ENCODE measurements at places on chromosomes 6 and 20.
A peak's percentile ranks its signal among the peaks of the same experiment; 100 is the strongest.

DNA sequence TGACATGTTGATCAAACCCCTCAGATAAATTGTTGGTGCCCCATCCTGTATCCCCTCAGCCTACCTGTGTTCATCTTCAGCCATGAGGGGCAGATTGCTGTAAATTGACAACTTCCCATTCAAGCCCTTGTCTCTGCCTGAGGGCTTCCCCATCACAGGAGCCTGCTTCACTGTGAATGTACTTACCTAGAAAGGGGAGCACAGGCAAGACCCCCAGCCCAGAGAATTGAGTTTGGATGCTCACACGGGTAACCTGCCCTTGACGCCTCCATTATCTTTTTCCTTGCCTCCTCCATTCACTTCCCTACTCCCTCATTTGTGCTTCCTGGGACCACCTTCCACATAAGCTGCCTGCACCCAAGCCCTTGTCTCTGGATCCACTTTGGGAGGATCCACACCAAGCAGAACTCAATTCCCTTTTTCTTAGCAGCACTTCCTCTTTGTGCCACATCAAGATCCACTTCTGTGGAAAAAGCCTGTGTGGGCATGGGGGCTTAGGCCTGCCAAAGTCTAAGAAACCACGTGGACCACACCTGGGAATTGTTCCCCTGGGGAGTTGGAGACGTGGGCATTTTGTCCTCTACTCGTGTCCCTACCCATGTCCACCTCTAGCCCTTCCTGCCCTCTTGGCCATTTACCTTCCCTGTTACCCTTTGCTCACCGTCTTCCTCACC is 103.4 kb upstream of the FOXA2 start:
- no peak for DNase-seq
- H3K36me3 ChIP-seq = no peaks in the 10 kb centered on the region
- no peak overlapping the region for H3K27ac ChIP-seq
- peaks cover 2% of the 10 kb centered on the region for H3K27me3 ChIP-seq
- H3K4me3 ChIP-seq = no peak overlapping the region

GRCh38 chr6:158468666-158469065 is 91.2 kb upstream of the TMEM181 start:
- no peak overlapping the region for H3K27ac ChIP-seq
- H3K36me3 ChIP-seq = peaks cover 41% of the 10 kb centered on the region
- no peak overlapping the region for H3K4me3 ChIP-seq
- DNase-seq = no peak

GRCh38 chr6:168666170-168666569 is 225.2 kb downstream of the SMOC2 start:
- H3K4me3 ChIP-seq = no peak overlapping the region
- H3K4me1 ChIP-seq = no peaks in the 10 kb centered on the region
- H3K36me3 ChIP-seq = no peaks in the 10 kb centered on the region
- H3K27ac ChIP-seq = no peak overlapping the region

- DNase-seq = no peak
- peaks cover under 1% of the 10 kb centered on the region for H3K27me3 ChIP-seq
- H3K4me1 ChIP-seq = peaks cover 9% of the 10 kb centered on the region
- peaks cover 14% of the 10 kb centered on the region for H3K36me3 ChIP-seq
- H3K27ac ChIP-seq = no peak overlapping the region
These were observed 4.9 kb upstream of the RPL10A start for GRCh38 chr6:35463292-35463691.

GRCh38 chr6:134199848-134200606 is 117.9 kb downstream of the SGK1 start:
- H3K36me3 ChIP-seq = no peaks in the 10 kb centered on the region
- DNase-seq = no peak
- H3K4me3 ChIP-seq = no peak overlapping the region
- no peak overlapping the region for H3K27ac ChIP-seq

DNA sequence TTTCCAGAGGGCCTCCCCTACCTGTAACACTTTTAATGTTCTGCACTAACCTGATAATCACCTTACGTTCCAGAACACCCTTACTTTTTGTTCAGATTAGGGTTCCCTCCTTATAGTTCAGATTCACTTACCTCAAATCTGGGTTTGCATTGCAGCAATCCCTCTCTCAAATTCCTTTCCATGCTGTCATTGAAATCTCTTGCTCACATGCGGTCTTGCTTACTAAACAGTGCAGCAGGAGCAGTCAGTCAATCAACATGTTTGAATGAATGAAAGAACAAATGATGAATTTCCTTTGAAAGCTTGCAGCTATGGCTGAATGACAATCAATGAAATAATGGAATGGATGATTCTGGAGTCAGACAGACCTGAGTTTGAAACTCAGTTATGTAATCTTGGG is 200.1 kb downstream of the HIVEP2 start:
- H3K27me3 ChIP-seq = peaks cover 2% of the 10 kb centered on the region
- no peak overlapping the region for H3K27ac ChIP-seq
- peak; percentile 27 for DNase-seq
- H3K4me1 ChIP-seq = peaks cover 25% of the 10 kb centered on the region
- H3K4me3 ChIP-seq = no peak overlapping the region
- no peaks in the 10 kb centered on the region for H3K36me3 ChIP-seq

DNA sequence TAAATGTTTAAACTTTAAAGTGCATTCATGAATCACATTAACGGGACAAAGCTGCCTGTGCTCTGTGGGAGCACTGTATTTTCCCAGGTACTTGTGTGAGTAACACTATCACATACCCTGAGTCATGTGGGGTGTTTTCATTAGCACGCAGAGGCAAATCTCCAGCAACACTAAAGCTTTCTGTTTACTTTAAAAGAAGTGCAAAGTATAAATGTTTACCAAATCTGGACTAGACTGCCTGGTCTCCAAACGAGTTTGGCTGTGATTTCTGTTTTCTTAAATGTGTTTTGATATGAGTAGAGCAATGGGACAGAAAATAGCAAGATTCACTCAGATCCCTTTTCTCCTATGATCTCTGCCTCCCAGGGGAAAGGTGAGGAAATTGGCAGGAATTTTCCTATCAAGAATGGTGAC is 28.8 kb upstream of the RIPPLY2 start:
- H3K36me3 ChIP-seq = no peaks in the 10 kb centered on the region
- H3K4me1 ChIP-seq = no peaks in the 10 kb centered on the region
- H3K27me3 ChIP-seq = no peaks in the 10 kb centered on the region
- H3K27ac ChIP-seq = no peak overlapping the region
- H3K4me3 ChIP-seq = no peak overlapping the region

DNA sequence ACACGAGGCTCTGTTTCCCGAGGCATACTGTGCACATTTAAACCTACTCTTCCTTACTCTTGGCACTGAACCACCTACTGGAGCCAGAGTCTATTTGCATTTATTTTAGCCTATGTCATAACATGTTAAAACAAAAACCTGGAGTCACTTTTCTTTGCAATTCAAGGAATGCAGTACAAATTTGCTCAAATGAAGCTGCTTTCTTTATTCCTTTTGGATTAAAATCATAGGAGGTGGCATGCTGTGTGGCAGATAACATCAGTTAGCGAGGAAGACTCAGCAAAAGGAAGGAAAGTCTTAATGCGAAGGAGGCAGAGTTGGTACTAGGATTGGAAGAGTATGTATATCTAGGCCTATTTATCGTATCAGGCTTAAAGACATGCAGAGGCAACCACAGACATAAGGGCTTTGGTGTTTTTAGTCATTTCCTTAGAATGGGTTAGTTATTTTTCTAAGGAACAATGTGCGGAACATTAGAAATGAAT is 92.9 kb downstream of the SAMD3 start:
- H3K4me3 ChIP-seq = no peak overlapping the region
- no peak overlapping the region for H3K27ac ChIP-seq
- no peaks in the 10 kb centered on the region for H3K36me3 ChIP-seq
- DNase-seq = no peak
- peaks cover 9% of the 10 kb centered on the region for H3K4me1 ChIP-seq
- H3K27me3 ChIP-seq = no peaks in the 10 kb centered on the region

GRCh38 chr20:32263398-32263954 is 14.0 kb upstream of the KIF3B start:
- H3K27ac ChIP-seq = no peak overlapping the region
- H3K27me3 ChIP-seq = peaks cover 6% of the 10 kb centered on the region
- H3K4me1 ChIP-seq = no peaks in the 10 kb centered on the region

GRCh38 chr6:82396964-82397751 is 33.5 kb downstream of the TPBG start:
- H3K36me3 ChIP-seq = peaks cover 4% of the 10 kb centered on the region
- peak overlapping the region; percentile 75 for H3K27ac ChIP-seq
- H3K4me3 ChIP-seq = peak overlapping the region; percentile 77
- peak; percentile 92 for DNase-seq
- no peaks in the 10 kb centered on the region for H3K27me3 ChIP-seq

DNA sequence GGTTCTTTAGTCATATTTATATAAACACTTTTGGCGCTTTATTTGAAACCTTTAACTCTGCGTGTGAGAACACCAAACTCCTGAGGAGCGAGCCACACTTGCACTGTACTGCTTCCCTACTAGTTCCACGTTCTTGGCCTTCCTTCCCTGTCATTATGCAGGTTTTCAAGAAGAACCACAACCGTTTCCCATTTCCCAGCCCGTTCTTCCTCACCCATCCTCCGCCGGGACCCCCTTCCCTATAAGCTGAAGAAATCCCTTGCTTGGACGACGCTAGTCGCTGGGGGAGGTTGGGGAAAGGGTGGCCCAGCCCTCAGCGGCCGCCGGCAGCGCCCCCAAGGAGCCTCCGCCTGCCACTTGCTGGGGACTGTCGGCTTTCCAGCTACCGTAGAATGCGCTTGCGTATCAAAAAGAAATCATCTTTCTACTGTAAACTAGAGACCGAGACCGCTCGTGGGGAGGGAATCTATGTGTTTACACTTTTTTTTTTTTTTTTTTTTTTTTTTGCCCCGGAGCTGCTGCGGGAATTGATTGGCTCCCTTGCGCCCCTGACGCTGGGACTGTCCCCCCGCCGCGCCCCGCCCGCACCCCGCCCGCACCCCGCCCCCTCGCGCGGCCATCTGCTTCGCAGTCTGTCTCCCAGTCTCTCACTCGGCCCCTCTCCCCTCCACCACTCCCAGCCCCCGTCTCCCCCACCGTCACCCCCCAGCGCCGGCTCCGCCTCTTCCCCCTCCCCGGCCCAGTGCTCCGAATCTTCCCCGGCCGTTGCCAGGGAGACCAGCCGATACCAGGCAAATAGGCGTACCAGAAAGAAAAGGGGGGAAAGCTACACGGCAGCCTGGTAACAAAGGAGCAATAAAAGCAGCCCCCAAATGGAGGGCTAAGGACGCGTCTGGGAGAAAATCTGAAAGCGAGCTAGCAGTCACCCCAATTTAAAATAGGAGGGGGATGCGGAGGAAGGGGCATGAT is 2.3 kb upstream of the MARCKS start:
- peaks cover 9% of the 10 kb centered on the region for H3K36me3 ChIP-seq
- DNase-seq = peak; percentile 65
- no peak overlapping the region for H3K27ac ChIP-seq
- no peak overlapping the region for H3K4me3 ChIP-seq
- H3K27me3 ChIP-seq = no peaks in the 10 kb centered on the region

- H3K27me3 ChIP-seq = no peaks in the 10 kb centered on the region
- H3K36me3 ChIP-seq = peaks cover 5% of the 10 kb centered on the region
- peak overlapping the region; percentile 83 for H3K27ac ChIP-seq
These were observed 82.3 kb upstream of the MPC1 start for GRCh38 chr6:166465003-166465399.

DNA sequence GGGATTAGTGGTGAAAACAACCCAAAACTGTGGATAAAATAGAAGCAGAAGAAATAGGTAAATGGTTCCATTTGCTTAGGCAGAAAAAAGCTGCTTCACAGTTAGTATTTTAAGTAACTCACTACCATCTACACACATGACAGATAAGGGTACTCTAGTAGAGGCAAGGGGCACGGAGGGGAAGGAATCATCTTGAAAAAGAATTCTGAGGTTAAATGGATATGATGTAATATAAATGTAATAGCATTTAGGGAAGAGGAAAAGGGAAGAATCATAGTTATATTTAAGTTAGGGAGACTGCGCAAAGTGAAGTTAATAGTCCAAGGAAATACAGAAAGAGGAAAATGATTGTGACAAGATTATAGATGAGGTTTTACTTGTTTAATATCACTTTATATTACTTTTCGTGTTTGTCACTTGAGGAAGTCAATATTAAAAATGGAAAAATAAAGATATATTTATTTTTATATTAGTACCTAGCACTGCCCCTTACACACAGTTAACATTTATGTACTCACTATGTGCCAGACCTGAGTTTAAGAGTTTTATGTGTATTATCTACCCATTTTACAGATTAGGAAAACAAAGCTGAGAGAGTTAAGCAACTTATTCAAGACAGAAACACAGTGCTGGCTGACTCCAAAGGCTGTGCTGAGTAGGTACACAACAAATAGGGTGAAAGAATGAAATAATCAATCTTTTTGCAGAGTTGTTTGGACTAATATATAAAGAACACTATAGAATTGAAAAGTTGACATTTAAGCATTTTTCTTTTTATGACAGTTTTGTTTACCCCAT is 128.1 kb downstream of the REV3L start:
- H3K4me1 ChIP-seq = peaks cover 15% of the 10 kb centered on the region
- DNase-seq = no peak
- H3K27ac ChIP-seq = no peak overlapping the region
- no peak overlapping the region for H3K4me3 ChIP-seq

DNA sequence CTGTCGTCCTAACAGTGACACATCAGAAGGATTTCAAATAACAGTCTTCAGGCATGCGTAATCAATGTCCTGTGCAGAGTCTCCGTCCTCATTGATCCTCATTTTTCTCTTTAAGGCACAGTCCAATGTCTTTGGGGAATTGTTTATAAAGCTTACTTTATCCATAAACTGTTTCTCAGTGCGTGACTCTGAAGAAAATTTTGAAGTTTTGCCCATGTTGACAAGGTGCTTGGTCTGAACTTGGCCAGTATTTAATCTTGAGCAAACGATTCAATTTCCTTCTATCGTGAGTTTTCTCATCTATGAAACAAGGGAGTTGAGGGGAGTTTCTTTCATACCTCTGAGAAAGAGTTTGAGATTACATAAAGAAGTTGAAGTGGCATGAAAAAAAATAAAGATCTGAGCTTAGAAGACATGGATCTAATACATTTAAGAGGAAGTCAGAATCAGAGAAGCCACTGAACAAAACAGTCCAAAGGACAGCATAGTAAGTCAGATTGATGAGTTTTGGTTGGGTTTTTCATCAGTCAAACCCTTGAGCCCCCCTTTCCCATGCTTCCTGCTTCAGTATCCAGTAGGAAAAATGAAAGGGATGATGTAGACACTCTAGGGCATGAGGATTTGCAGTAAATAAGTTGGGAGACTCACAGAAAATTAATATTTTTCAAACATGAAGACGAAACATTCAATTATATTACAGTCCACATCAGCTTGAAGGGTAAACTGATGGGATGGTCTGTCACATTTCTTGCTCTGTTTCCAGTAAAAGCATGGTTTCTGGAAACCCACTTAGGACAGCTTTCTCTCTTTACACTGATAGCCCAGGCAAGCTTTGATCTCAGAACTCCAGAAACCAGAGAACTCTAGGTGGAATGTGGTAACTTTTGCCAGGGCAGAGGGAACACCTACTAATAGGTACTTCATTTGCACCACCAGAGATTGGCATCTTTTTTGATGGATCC is 8.1 kb downstream of the EDN1 start:
- H3K4me3 ChIP-seq = no peak overlapping the region
- no peak overlapping the region for H3K27ac ChIP-seq
- DNase-seq = no peak
- peaks cover 41% of the 10 kb centered on the region for H3K36me3 ChIP-seq
